ENCODE measurements at places on chromosomes 6 and 20.

- DNase-seq: peak; percentile 64
These were observed 250.5 kb upstream of the PRND start for GRCh38 chr20:4471221-4471620.

GRCh38 chr20:20220134-20220533 lies 147.8 kb upstream of the INSM1 start:
- no peak for DNase-seq

DNA sequence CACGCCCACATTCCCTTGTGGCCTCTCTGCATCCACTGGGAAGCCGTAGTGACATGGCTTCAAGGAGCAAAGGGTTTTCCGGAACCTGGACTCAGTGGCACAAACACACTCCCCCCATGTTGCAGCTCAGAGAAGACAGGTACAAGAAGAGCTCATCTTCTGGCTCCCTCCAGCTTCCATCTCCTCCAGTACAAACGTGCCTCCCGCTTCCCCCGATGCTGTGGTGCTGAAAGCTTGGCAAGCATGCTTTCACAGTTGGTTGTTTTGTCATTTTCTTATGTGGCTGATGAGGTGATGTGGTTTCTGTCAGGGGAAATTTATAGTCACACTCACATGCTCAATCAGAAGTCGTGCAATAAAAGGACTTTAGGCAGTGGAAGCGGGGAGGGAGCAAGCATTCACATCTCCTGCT lies 258.5 kb downstream of the KIF16B start:
- DNase-seq: no peak

- DNase-seq: no peak
These were observed 2.6 kb downstream of the GJA1 start for GRCh38 chr6:121437851-121438651.

DNA sequence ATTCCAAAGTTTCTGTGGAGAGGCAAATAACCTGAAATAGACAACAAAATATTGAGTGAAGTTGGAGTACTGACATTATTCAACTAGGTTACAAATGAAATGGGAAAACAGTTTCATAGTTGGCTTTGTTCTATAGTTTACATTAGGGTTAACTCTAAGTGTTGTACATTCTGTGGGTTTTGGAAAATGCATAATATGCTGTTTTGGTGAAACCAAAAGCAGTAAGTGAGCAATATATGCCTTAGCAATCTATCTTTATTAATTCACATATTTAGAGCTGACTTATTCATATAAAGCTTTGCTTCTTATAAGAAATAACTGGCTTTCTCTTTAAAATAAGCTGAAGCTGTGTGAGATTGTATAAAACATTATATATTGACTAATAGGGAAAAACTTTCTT lies 157.5 kb upstream of the AHI1 start:
- DNase-seq: no peak

GRCh38 chr6:144777249-144777648 lies 492.1 kb downstream of the UTRN start:
- no peak for DNase-seq

GRCh38 chr6:89559487-89559886 lies 79.1 kb downstream of the LYRM2 start:
- no peak for DNase-seq

DNA sequence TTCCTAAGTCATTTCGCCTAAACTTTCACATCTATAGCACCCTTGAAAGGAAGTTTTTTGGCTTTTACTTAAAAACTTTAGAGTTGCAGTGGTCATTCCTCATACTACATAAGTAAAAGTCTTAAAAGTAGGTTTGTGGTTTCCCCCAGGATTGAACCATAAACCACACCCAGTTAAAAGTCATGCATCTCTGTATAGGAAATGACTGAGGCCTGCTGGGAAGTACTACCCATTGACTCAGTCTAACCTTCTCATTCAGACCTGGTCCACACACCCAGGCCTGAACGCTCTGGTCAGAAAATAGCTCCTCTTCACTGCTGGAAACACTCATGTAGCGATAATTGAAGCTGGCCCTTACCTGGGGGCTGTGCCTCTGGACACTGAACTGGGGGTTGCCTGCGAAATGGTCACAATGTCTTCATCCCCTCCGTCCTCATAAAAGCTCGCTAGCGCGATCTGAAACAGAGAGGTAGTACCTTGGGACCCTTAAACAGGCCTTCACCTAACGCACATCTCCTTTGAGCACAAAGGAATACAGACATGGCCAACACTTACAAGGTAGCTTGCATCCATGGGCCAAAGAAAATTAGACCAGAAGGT lies 2.6 kb downstream of the NSFL1C start:
- DNase-seq: no peak

Measured in fibroblast of skin of left quadriceps (primary cell).